Vein endothelial cell (primary cell): ENCODE measurements at places on chromosomes 6 and 20. TPM values are rescaled to one million over a fixed set of nuclear protein-coding genes. Genes with fewer than 3 reads are reported as not detected.

The UNC93A gene
- not detected in 2 replicates for total RNA-seq

The SLC2A10 gene
- 7.5 and 8.8 TPM in 2 replicates for total RNA-seq

The FAM83D gene
- total RNA-seq: 16.0 and 25.8 TPM in 2 replicates

The RUNX2 gene
- total RNA-seq: under 0.01 and 0.33 TPM in 2 replicates

The PTCRA gene
- not detected in 2 replicates for total RNA-seq

The ENTPD6 gene
- 37.8 and 48.3 TPM in 2 replicates for total RNA-seq

The TOX2 gene
- 3.9 and 4.2 TPM in 2 replicates for total RNA-seq

The IL17F gene
- total RNA-seq: not detected in 2 replicates

The HFE gene
- 3.3 TPM in 2 replicates for total RNA-seq

The C20orf96 gene
- total RNA-seq: 2.9 and 4.8 TPM in 2 replicates

The IMPG1 gene
- total RNA-seq: 0.29 TPM in 1 of 2 replicates, not detected in the other
